CD4-positive, alpha-beta memory T cell (primary cell): ENCODE measurements at places on chromosomes 7 and 10.

DNA sequence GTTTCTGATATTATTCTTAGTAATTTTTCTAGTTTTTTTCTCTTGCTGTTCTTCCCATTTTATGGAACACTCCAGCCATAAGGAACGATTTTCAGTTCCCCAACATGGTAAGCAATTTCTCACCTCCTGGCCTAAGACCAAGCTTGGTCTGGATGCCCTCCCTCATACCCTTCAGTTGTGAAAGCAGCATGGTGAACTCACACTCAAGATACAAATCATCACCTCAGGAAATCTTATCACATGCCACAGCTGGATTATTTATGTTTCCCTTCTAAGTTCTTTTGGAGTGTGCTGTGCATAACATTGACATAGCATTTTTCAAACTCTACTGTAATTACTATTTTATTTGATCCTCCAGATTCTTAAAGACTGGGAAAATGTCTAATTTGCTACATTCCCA, 216.6 kb downstream of the AGMO start:
- DNase-seq = no peak

DNA sequence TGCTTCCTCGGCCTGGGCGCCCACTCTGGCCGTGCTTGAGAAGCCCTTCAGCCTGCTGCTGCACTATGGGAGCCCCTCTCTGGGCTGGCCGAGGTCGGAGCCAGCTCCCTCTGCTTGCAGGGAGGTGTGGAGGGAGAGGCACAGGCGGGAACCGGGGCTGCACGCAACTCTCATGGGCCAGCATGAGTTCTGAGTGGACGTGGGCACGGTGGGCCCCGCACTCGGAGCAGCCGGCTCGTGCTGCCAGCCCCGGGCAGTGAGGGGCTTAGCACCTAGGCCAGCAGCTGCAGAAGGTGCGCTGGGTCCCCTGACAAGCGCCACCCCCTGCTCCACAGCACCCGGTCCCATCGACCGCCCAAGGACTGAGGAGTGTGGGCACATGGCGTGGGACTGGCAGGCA, 9.0 kb upstream of the PDK4 start:
- no peak for DNase-seq

DNA sequence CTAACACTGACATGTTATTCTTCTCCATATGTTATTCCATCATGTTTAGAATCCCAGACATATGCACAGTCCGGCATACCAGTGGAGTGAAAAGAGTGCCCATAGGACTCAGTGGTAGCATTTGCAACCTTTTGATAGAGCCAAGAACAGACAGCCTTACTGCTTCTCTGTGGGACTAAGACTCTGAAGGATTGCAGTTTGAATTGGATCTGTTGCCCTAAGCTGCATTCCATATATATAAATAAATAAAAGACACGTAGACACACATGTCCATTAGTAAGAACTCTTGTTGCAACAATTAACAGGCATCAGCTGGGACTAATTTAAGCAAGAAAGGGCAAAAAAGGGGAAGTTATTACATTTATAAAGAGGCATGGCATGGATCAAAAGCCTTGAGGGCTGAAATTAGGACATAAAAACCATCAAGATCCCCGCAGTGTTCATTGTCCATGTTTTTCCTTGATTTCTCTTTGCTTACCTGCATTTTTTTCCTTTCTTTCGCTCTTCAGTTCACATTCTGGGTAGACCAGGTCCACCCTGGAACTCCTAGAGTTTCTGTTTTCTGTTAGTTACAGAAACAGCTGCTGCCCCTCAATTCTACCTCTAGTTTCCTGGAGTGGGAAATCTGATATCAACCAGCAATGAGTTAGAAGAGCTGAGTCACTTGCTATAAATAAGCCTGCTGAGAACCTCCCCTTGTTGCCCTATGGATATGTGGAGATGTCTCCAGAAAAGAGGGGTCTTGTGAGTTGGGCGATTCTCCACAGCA, 132.4 kb downstream of the SORCS1 start:
- DNase-seq = no peak

- DNase-seq = no peak
Observed at GRCh38 chr7:128404886-128405470, 4.8 kb downstream of the IMPDH1 start.

- no peak for DNase-seq
Observed at GRCh38 chr7:107995184-107996071, 7.5 kb downstream of the LAMB1 start.
